ENCODE measurements at places on chromosomes 1 and 21.

DNA sequence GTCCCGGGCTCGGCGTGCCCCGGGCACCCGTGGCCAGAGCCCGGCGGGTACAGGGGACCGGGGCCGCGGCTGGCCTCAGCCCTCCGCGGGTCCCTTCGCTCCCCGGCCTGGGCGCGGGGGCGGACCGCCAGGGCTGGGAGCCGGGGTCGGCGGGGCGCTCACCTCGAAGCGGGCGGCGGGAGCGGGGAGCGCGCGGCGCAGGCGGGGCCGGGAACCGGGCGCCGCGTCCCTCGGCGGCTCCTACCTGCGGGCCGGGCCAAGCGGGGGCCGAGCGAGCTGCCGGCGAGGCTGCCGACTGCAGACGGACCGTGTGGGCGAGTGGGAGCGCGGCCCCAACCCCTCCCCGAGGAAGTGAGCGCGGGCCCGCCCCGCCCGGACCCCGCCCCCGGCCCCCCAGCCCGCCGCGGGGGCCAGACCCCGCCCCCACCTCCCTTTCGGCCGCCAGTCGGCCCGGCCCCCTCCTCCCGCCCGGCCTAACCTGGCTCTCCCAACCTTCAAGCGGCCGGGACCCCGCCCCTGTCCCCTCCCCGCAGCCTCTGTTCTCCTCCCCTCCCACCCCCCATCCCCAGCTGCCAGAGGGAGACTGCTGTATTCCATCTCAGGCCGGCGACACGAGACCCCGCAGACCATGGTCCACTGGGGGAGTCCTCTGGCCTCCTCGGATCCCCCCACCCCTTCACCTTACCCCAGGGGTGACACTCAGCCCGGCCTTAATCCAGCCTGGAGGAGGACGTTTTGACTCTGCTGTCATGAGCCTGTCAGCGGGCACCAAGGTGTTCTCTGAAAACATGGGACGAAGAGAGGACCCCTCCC lies at the start of gene FHL3:
FHL3 (minus strand) TSS at position 320 of the 813 bp plus-strand sequence. CDS start 6,102 bp downstream, outside the sequence.
- no peak for DNase-seq

GRCh38 chr1:205434738-205435137 lies 12.9 kb upstream of the LEMD1 start:
- DNase-seq, result no peak

- DNase-seq, result no peak
These were observed 109.6 kb downstream of the PLPP3 start for GRCh38 chr1:56469640-56470371.

GRCh38 chr21:41158026-41158425 lies 9.9 kb upstream of the BACE2 start:
- DNase-seq, result no peak

DNA sequence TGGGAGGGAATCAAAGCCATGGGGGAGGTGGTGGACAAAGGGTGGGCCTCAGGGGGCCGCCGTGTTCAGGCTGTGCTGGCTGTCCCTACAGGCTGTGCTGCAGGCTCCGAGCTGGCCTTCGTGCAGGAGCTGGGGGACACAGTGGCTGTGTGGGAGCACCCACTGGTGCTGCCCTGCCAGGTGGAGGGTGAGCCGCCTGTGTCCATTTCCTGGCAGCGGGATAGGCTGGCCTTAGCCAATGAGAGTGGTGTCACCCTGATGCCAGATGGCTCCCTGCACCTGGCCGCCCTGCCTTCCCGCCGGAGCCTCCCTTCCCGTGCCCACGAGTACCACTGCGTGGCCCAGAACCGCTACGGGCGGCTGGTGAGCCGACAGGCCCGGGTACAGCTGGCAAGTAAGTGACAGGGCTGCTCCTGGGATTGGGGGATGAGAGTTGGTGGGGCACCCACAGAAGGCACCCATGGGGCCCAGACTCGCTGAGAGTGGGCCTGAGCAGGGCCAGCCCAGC lies 20.2 kb downstream of the SLC27A3 start:
- DNase-seq, result no peak

DNA sequence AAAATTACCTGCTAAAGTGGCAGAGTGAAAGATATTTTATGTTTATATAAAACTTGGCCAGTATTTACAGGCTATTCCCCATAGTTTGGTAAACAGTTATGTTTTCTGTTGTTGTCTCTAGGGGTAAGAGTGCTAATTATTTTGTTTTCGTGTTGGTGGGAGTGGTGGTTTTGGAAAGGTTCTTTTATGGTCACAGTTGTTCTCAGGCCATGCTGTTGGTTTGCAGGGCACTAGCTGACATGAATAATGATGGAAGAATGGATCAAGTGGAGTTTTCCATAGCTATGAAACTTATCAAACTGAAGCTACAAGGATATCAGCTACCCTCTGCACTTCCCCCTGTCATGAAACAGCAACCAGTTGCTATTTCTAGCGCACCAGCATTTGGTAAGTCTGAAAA lies 92.5 kb downstream of the ITSN1 start:
- DNase-seq, result no peak
